ENCODE measurements at places on chromosomes 2 and 18.

DNA sequence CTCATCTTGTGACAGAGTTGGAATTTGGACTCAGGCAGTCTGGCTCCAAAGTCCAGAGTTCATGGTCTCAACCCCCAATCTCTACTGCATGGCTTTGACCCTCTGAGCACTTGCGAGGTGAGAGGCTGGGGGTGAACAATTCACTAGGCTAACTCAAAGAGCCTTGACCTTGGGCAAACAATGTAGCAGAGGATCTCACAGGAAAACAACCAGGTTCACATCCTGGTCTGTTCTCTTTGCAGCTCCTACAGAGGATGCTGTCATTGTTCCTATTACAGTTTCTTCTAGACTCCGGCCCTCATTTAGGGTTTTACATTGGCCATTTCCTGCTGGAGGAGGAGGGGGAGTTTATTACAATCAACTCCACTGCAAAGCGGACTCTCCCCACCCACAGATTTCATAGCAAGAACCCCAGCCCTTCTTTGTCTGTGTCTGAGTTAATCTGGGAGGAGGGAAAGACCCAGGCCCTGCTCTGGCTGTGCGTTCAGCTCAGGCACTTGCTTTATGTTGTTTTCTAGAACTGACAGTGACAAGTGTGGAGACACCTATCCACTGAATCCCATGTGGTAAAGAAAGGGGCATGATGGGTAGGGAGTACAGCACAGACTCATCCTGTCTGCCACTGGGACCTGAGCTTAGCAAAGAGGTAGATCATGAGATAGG lies 101.6 kb downstream of the LBH start:
- DNase-seq: no peak

- DNase-seq: no peak
Measured at GRCh38 chr18:45447355-45448265, 167.7 kb upstream of the SLC14A2 start.

GRCh38 chr2:197661626-197662025 lies 13.8 kb downstream of the RFTN2 start:
- no peak for DNase-seq

DNA sequence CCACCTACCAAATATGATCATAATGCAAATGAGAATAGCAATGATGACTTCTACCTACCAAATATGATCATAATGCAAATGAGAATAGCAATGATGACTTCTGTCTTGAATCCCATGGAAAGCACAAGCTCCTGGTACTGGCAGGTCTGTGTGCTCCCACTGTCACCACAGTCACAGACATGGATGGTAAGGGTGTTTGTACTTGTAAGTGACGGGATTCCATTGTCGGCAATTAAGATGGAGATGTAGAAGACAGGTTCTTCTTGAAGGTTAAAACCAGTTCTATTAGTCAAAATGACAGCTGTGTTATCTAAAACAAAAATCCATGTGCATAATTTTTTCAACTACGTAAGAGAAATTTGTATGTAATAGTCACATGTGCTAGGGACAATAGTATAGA lies 95.0 kb downstream of the CDH19 start:
- DNase-seq: no peak

- no peak for DNase-seq
Measured at GRCh38 chr2:120108749-120109148, 95.9 kb downstream of the EPB41L5 start.

GRCh38 chr2:11625671-11626070 lies 44.3 kb downstream of the NTSR2 start:
- DNase-seq: no peak

- no peak for DNase-seq
Measured at GRCh38 chr2:3354986-3355385, 22.6 kb downstream of the EIPR1 start.

DNA sequence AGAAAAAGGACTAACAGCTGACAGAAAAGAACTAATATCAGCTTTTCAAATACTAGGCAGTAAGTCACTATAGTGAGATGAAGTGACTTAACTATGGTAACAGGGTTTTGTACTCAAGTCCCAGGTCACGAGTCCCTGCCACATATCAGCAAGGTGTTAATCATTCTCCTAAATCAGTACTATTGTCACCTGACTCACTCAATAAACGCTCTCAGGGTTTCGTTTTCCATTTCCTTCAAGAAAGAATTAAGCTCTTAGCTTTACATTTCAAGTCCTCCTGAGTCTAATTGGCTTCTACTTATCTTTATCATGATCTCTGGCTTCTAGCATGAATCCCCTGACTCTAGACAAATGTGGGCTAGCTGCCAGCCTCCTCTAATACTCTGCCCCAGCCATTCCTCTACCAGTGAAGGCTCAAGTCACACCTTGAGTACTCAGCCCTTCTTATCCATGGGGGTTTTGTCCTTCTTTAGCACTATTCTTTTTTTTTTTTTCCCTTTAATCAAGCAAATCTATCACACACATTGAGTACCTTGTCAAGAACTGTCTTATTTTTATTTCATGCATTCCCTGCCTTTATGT lies 20.0 kb downstream of the BUB1 start:
- no peak for DNase-seq

DNA sequence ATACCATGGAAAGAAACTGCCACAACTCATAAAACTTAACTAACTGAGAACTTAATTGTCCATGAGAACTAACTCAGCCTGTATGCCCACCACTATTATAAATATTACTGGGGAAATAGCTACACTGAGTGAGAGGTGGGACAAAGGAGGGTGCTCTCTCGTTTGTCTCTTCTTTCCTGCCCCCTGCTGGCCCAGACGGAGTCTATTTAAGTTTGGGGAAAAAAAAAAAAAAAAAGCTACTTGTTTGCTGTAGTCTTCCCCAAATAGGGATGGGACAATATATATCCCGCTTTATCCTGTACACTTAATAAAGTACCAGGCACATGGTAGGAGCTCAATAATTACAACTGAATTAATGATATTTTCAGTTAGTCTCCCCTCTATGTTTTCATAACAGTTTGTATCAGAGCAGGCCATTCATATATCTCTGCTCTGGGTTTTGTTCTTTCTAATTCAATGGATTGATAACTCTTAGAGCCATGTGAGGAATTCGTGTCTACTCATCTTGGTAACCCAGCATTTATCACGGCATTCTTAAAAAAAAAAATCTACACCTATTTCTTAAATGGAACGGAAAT lies 647.6 kb upstream of the PKDCC start:
- DNase-seq: no peak

GRCh38 chr2:140154706-140155105 lies 1374.5 kb upstream of the NXPH2 start:
- no peak for DNase-seq

- no peak for DNase-seq
Measured at GRCh38 chr18:22544626-22545025, 126.9 kb upstream of the CTAGE1 start.

GRCh38 chr18:25164848-25165811 lies 186.8 kb downstream of the ZNF521 start:
- DNase-seq: no peak
